T-helper 22 cell (primary cell): ENCODE measurements at places on chromosomes 1 and 21.
A peak's percentile ranks its signal among the peaks of the same experiment; 100 is the strongest.

DNA sequence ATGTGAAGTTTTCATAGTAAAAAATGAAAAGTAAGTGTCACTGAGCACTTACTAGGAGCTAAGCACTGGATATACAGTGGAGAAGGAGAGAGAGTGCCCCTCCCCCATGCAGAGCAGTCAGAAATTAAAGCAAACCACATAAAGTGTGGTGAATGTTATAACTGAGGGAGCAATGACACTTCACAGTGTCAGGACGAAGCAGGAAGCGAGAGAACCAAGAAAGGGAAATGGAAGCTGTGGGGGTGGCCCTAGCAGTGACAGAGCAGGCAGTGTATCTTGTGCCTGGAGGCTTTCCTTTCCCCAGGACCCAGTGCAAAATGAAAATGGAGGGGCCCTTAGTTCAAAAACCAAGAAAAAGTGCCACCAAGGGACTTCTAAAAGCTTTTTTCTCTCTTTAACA, 21.5 kb upstream of the RCAN3 start:
- peak; percentile 46 for DNase-seq

GRCh38 chr1:185823467-185823866, 89.3 kb downstream of the HMCN1 start:
- no peak for DNase-seq

DNA sequence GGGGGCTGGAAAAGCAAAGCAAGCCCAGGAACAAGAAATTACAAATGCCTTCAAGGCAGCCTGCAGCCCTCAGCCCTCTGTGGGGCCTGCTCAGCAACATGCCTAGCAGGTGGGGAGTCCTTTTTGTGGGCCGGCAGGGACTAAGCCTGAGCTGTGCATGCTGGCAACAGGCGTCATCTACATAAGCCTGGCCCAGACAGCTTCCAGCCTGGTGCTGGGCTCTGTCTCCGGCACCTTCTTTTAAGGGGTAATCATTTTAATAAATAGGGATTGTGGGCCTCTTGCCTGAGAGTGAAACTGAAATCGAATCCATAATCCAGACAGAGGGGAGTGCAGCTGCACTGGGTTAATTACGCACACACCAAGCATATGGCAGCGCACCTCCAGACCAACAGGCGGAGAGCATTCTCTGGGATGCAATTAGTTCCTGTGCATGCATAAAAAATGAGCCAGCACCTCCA, 96.6 kb downstream of the DDX20 start:
- DNase-seq = no peak

DNA sequence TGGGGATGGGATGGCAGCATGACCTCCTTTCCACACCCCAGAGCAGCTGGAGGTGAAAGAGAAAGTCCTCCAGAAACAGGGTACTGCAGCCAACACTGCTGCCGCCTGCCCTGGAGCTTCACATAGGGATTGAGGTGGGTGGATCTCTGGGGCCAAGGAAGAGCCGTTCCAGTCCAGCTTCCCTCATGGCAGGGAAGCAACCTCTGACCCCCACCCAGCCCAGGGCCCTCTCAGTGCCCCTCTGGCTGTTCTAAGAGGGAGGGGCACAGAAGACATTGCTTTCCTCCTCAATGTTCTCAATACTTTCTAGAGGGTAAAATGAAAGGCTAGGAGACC, 5.7 kb downstream of the KIF21B start:
- no peak for DNase-seq

DNA sequence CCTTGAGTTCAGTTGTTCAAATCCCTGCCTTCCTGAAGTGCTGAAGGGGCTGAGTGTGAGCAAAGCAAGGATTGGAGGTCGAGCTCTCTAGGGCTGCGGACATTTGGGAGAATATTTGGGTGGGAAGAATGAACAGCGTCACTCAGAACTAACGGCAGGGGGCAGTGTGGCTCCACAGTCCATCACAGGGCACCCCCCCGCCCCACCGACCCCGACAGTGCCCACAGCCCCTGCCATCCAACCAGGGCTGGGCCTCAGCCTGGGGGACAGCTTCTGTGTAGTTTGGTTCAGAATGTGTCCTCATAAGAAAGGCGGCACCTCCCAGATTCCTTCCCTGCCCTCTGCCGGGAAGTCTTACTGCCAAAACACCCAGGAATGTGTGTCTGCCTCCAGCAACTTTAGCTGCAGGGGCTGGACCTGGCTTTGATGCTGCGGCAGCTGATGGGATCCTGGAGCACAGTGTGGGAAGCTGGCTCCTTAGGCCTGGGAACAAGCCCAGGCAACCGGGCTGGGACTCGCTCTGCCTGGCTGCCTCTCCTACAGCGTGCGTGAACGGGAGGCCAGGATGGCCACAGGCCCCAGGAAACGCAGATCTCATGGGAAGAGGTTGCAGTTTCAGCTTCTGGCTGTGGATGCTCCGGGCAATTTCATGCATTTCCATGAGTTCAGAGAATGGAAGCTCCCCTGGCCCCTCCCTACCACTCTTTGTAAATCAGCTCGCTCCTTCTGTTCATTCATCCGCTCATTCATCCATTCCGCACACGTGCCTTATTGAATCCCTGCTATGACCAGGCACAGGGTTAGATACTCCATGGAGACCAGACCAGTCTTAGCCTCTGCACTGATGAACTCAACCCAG, 104.9 kb upstream of the TMPRSS2 start:
- no peak for DNase-seq

- DNase-seq = no peak
Measured at GRCh38 chr1:31405578-31406245, 7.3 kb upstream of the SERINC2 start.

GRCh38 chr1:33608825-33609400, 136.5 kb downstream of the ZSCAN20 start:
- DNase-seq = no peak

DNA sequence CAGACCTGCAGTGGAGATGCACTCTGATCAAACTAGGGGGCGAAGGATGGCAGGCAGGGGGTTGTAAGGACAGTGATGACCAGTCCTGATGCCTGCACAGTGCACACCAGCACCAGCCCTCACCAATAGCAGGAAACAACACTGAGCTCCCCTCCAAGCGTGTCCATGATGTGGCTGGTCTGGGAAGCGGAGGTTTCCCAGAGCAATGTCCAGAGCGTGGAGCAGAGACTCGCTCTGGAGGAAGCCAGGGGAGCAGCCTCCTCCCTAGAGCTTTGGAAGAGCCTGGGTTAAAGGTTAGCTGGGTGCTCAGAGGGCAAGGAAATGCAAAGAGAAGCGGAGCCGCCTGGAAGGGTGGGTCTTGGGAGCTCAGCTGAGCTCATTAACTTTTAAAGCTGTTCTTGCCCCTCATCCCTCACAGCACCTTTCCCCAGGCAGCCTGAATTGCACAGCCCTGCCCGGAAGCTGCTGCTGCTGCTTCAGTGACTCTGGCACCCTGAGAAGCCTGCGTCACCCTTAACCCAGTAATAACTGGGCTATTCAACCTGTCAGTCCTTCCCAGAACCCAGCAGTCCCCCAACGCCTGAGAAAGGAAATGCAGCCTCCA, 162.2 kb upstream of the RAB4A start:
- no peak for DNase-seq

- DNase-seq = no peak
Measured at GRCh38 chr1:18682375-18682774, 51.7 kb downstream of the PAX7 start.

GRCh38 chr1:178520803-178521202, 7.9 kb downstream of the TEX35 start:
- no peak for DNase-seq

DNA sequence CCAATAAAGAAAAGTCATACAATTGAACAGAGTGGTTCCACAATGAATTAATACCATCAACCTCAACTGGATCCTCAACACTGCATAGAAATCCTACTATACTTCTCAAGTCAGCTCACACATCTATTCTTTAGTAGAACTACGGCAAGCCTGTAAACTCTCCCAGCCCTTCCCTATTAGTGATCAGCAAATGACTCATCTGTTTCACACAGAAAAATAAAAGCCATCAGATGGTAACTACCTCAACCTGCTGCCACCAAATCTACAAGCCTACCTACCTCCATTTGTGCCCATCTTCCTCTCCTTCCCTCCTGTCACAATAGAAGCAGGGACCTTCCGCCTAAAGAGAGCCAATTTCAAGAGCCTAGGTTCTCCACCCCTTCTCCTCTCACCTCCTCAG, 63.6 kb downstream of the DMAP1 start:
- no peak for DNase-seq

- no peak for DNase-seq
Measured at GRCh38 chr21:23534850-23535249, 2072.4 kb downstream of the MRPL39 start.

DNA sequence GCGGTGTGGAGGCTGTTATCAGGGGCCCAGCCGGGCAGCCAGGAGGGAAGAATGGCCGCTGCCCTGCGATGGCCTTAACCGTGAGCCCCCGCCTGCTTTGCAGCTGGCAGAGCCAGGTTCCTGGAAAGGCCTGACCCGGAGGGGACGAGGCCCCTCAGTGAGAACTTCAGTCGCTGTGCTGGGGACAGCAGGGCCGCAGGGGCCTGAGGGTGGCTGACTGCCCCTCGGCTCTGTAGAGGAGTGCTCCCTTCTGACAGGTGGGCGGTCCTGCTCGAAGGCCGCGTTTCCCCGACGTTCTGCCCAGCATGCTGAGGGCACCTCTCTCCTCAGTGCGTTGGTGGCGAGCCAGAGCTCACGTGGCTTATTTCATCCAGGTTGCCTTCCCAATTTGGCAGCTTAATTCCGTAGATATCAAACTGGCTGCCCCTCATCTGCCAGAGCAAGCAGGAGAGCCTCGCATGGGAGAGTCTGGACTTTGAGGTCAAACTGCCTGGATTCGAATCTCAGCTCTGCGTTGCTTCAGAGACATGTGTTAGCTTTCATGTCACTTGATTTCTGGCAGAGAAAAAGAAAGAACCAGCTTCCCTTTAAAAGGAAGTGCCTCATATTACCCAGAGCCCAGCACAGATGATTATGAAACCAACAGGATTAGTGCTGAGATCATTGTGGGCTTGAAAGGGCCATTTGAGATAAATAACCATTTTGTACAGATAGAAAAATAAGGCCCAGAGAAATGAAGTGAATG, 239.8 kb downstream of the SDCCAG8 start:
- no peak for DNase-seq

- no peak for DNase-seq
Measured at GRCh38 chr1:65918564-65918963, 125.9 kb downstream of the PDE4B start.

DNA sequence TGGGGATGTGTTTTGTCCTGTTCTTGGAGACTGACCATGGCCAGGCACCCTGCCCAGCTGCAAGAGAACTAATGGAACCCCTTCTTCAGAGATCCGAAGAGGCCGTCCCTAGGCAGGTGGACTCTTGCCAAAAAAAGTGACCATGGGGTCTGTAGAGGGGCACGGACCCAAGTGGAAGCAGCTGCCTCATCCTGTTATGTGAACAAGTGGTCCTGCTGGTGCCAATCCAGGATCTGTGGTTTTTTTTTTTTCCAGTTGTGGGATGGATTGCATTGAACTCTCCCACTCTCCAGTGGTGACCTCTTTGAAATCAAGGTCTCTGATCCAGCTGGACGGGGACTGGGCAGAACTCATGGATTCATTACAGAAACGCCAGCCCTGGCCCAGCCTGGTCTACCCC, 71.2 kb downstream of the ARHGEF10L start:
- DNase-seq = no peak

- no peak for DNase-seq
Measured at GRCh38 chr1:200670242-200671118, 773 bp upstream of the DDX59 start.

DNA sequence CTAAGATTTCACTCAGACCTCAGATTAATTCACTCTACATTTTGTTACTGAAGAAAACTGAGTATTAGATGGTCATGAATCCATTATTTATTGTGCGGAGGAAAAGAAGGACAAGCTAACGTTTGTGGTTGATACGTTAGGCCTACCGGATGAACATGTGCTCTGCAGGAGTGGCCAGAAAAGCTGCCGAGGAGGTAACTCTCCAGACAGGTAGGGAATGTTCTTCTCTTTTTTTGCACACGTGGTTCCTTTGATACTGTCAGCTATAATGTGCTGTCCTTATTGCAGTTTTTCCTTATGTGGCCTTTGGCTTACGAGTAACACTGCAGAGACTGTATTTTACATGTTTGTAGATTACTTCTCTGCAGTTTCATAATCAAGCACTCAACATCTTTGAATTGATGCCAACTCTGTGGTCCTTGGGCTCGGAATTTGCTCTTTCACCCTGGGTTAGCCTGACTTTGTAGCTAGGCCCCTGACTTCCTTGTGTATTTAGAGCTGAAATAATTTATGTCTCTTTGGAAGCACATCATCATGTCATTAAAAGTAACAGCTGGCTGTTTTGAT, 13.6 kb downstream of the MTR start:
- no peak for DNase-seq

GRCh38 chr1:46484783-46485490, 4.7 kb upstream of the DMBX1 start:
- no peak for DNase-seq

DNA sequence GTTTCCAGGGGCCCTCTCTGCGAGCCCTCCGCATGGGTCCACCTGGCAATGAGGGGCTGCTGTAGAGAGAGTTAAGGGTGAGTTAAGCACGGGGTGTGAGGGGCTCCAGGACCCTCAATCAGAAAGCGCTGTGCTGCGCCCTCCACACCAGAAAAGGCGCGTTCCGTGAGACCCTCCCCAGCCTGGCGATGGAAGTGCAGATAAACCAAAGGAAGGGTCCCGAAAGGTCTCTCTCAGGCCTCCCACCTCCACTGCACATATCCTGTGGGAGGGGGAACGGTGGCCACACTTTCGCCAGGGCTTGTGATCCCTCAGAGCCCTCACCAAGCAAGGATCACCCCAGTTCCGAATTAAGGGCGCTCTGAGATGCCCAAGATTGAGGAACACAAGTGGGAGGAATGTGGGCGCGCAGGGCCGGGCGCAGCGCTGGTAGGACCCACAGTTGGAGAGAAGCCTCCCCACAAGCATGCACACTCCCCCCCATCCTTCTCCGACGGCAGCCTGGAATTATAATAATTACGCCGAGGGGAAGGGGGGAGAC, 1.1 kb downstream of the WNT3A start:
- DNase-seq = no peak

GRCh38 chr1:94974241-94974640, 47.3 kb upstream of the CNN3 start:
- no peak for DNase-seq

GRCh38 chr1:12159816-12160215, 7.0 kb upstream of the TNFRSF1B start:
- DNase-seq = peak; percentile 62

GRCh38 chr1:23801338-23801748, 789 bp upstream of the GALE start:
- no peak for DNase-seq

- DNase-seq = no peak
Measured at GRCh38 chr21:45010096-45010495, 64.3 kb upstream of the ADARB1 start.

- DNase-seq = no peak
Measured at GRCh38 chr1:201377611-201378092, at the start of gene TNNT2. TSS of gene TNNT2 (minus strand) at chr1:201377680. CDS start at chr1:201373254, 4,426 bp downstream.

- no peak for DNase-seq
Measured at GRCh38 chr1:52916241-52916975, 5.1 kb downstream of the ECHDC2 start.
